ENCODE measurements at places on chromosomes 3 and 15.

DNA sequence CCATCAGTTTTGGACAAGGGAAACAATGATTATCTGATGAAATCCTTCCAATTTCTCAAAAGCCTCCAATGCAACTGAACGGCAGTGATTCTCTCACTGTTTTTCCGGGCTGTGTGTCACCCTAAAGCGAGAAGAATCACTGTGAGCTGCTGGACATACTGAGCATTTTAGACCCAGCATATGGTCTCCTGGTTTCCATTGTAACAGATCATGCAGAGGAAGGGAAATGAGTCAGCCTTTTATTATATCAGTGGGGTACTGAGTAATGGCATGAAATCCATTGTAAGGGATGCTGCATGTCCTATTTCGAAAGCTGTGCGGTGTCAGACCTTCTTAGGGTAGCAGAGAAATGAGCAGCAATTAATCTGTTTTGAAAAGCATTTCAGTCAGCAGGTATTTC lies 287.1 kb downstream of the IL5RA start:
- DNase-seq: no peak

GRCh38 chr3:74353039-74353438 lies 261.4 kb downstream of the CNTN3 start:
- no peak for DNase-seq

- no peak for DNase-seq
Observed at GRCh38 chr3:188059351-188059750, 94.6 kb upstream of the LPP start.

DNA sequence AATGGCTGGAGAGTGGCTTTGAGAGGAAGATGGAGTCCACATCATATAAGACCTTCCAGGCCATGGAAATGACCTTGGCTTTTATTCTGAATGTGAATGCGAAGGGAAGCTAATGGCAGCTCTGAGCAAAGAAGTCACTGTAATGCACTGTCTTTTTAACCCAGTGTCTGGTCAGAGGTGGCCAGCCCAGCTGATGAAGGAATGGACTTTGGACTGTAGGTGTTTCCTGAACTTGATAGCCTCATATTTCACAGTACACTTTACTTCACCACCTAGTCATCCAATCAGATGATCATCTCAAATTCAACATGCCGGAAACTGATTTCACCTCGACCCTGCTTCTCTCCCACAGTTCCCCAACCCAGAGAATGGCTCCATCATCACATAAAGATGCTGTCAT lies 33.4 kb downstream of the DCLK3 start:
- DNase-seq: no peak

Measured in lower lobe of right lung (tissue), 2 donors.